ENCODE measurements at places on chromosomes 12 and 14. TPM values are rescaled to one million over a fixed set of nuclear protein-coding genes. Genes with fewer than 3 reads are reported as not detected.

DNA sequence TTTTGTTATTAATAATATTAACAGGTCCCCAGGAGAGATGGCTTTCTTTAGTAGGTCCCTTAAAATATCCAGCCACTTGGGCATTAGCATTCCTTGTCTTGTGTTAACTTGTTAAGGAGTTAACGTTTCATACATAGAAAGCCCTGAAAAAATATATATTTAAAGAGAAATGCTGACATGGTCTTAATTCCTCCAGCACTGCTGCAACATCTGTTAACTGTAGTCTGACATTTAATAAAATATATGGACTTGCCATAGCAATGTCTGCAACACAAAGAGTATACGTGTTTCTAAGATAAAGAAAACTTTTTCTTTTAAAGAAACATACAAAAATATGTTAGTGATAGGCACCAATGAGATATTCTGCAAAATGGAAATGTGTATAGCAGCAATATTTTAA, 10.0 kb downstream of the SLC38A4 start:
- no peak for DNase-seq

- DNase-seq = peak; percentile 17
Observed at GRCh38 chr12:9869307-9870161, at the start of gene CLEC2B. CLEC2B (minus strand) TSS chr12:9869354.

GRCh38 chr14:93799617-93799988, 11.3 kb upstream of the PRIMA1 start:
- no peak for DNase-seq

DNA sequence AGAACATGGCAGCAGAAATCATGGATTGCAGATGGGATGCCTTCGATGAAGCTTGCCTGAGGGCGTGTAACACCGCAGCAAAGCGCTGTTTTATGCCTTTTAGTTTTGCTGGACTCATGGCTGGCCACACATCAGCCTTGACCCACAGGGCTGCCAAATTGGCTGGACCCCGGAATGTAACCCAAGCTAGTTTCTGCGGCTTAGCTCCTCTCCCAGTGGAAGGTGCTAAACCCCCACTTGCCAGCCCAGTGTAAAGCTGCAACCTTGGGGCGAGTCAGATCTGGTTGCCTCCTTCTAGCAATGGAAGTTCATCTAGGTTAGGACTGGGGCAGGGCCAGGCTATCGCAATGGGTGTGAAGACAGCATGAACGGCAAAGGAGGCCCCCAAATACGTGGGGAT, 38.3 kb downstream of the MEG3 start:
- no peak for DNase-seq

- DNase-seq = no peak
Observed at GRCh38 chr12:68888243-68888642, 44.7 kb downstream of the CPM start.

RAD9B gene
- total RNA-seq = 1.4 TPM

PTPN11 gene
- total RNA-seq = 163 TPM

ACOT6 gene
- total RNA-seq = not detected

- no peak for DNase-seq
Observed at GRCh38 chr12:83759906-83760305, 1073.2 kb downstream of the TMTC2 start.

GRCh38 chr12:114311974-114312373, 94.0 kb downstream of the TBX5 start:
- DNase-seq = no peak

NTF3 gene
- not detected for total RNA-seq

KRT2 gene
- not detected for total RNA-seq

GRCh38 chr12:75269209-75269608, 59.6 kb upstream of the KCNC2 start:
- no peak for DNase-seq
